ENCODE measurements at places on chromosomes 2 and 18.

- no peak for DNase-seq
Measured at GRCh38 chr2:127475788-127476187, 50.5 kb downstream of the IWS1 start.

DNA sequence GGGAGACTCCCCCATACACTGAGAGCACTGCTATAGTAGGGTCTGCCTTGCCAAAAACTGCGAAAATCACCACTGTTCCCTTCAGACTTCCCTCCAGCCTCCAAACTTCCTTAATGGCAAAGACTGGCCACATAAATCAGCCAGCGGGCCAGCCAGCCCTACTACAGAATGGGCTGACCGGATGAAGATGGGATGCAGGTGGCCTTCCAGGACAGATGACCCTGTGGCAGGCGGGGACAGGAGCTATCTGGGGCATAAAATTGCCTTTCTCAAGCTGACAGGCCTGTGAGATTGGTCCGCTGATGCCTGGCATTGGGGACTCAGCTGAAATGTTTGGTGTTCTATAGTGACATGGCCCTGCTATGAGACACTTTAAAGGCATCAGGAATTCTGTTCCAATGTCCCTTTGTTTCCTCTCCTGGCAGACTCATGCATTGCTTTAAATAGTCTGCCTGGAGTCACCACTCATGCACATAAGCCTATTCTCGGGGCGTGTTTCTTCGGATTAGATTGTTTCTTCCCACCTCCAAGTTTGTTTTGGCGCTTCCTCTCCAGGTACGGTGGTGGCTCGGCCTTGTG is 135.9 kb downstream of the ALPK2 start:
- DNase-seq: no peak

GRCh38 chr2:43045866-43046265 is 180.5 kb downstream of the ZFP36L2 start:
- no peak for DNase-seq

DNA sequence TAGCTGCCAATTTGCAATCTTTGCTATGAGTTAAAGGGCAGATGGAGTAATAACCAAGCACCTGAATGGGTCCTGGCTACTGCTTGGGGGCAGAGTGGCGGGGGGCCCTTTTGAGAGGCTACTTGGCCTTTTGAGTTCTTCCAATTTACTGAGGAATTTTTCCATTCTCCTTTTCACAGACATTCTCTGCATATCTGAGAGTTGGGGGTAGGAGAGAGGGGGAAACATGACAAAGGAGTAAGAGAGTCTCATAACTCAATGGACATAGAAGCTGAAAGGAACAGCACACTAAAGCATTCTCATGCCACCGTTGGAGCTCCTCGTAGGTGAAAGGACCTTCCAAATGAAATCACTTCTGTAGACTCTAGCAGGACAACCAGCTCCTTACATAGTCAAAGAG is 16.1 kb downstream of the LGALSL start:
- no peak for DNase-seq

GRCh38 chr18:27839141-27839540 is 337.8 kb downstream of the CDH2 start:
- no peak for DNase-seq

DNA sequence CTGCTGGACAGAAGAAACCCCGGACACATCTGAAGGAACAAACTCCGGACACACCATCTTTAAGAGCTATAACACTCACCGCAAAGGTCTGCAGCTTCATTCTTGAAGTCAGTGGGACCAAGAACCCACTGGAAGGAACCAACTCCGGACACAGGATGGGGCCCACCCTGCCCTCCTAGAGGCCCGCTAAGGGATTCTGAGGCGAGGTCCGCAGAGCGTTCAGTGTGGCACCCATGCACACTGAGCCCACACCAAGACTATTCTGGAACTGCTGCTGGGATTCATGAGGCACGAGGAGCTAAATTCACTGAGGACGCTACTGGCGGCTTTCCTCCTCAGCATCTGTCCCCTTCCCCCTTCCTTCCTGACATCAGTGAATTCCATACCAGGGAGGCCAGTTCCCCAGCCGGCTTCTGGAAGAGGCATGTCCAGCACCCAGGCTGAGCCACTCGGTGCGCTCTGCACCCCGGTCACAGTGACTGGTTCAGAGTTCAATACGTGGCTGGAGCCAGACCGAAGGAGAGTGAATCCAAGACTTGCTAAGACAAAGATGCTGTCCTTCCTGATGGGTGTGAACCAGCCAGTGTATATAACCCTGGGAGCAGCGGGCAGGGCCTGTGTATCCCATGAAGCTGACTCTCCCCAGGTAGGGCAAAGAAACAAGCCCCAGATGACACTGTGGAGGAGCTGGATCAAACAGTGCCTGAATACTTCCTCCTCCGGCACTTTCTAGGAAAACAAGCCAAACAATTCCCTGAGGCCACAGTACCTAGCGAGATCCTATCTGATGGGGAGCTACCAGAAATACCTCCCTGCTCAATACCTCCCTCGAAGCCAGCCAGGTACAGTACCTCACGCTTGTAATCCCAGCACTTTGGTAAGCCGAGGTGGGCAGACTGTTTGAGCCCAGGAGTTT is 11.1 kb downstream of the HDAC4 start:
- no peak for DNase-seq

DNA sequence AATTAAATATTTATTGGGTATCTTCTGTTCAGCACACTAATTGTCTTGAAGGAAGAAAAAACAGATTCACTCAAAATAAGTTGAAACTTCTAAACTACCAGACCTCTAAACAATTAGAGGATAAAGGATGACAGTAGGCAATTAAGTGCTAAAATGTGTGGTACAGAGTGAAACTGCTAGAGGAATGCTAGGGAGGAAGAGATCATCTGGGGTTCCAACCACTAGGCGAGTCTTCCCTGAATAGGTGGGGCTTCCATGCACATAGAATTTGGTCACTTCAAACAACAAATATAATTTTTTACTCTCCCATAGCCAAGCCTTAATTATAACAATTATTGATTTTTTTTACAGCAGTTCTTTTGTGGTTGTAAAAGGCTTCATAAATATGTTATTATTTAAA is 559.0 kb upstream of the ZEB2 start:
- no peak for DNase-seq

GRCh38 chr2:9311488-9311887 is 104.9 kb downstream of the ASAP2 start:
- DNase-seq: no peak

DNA sequence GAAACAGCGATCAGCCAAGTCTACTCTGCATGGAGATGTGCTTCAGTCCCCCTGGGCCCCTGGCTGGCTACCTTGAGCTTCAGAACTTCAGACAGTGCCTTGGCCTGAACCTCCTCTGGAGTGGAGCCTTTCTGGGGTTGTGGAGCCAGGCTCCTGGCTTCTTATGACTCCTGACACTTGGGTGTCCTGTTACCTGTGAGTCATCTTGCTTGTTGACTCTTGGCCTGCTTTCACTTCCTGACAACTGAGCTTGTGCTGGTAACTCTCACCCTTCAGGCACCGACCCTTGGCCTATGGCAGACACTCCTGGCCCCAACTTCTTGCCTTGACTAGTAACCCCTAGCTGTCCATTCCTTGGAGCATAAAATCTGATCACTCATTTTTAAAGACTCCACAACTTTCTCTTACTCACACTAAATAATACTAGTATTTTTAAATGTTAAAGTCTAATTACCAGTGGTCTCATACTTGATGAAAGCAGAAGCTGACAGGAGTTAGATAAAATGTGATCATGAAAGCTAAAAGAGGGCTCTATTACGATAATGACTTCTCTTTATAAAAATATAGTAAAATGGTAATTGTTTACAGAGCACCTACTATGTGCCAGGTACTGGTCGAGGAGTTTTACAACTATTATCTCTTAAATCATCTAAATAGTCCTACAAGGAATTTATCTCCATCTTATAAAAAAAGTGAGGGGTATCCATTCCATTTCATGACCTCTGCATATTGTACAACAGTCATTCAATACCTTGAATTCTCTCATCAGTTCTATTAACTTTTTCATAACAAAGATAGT is 46.3 kb upstream of the VIT start:
- peak; percentile 52 for DNase-seq

DNA sequence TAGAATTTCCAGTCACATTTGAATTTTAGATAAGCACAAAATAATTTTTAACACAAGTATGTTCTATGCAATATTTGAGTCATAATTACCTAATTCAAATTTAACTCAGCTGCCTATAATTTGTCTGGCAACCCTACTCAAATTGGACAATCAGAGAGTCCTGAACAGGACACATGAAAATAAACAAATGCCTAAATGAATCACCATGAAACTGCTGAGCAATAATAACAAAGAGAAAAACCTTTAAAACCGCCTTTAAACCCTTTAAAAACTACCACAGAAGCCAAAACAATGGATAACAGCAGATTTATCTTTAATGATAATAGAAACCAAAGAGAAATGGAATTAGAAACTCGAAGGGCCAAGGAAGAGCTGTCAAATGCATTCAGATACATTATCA is 39.5 kb downstream of the ARL4C start:
- no peak for DNase-seq

DNA sequence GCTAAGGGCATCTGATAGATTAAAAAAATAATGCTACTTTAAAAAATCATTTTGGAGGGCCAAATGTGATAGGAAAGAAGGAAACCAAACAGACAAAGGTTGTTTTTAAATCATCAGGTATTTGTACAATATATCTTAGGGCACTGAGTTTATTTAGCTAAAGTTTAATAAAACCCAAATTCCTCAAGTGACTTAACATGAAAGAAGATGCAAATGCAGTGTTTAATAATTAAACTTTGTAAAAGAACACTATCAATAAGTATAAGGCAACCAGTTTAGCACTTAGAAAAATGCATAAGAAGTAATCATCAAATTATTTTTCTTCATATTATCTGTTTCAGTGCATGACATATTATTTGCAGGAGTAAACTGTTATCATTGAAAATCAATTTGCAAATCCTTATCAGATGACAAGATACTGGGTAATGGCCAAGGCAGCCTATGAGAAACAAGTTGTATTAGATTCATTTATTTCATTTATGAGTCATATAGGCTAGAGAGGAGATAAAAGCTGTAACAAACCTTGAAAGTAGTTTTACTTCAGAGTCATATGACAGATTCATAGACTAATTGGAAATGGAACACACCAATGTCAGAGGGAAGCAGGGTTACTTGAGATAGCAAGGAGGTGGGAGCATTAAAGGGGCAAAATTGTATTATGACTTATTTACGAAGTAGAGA is 165.5 kb downstream of the GCA start:
- DNase-seq: no peak

DNA sequence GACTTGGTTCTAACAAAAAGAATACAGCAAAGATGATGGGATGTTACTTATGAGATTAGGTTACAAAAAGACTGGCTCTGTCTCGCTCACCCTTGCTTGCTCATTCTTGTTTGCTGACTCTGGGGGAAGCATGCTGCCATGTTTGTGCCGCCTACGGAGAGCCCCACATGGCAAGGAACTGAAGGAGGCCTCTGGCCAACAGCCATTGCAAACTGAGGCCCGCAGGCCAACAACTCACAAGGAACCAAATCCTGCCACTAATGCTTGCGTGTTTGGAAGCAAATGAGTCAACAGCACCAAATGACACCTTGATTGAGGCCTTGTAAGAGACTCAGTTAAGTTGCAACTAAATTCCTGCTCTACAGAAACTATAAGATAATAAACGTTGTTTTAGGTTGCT is 297.6 kb upstream of the STON1 start:
- DNase-seq: no peak

- DNase-seq: no peak
Measured at GRCh38 chr2:212107014-212107413, 431.6 kb downstream of the ERBB4 start.

- DNase-seq: no peak
Measured at GRCh38 chr18:9846162-9846925, 39.4 kb upstream of the TXNDC2 start.

DNA sequence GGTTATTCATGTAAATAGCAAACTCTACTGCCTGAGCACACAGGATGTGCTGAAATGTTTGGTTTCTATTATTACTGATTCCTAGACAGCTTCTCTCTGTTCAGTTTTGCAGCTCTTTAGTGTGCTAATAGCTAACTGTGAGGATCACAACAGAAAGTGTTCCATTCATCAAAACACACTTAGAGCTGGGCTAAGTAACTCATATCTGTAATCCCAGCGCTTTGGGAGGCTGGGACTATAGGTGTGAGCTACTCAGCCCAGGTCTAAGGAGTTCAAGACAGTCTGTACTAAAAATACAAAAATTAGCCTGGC is 63.2 kb downstream of the MOGAT1 start:
- no peak for DNase-seq

GRCh38 chr2:221529177-221529942 is 42.7 kb downstream of the EPHA4 start:
- DNase-seq: no peak

GRCh38 chr18:61854578-61855448 is 38.0 kb downstream of the RNF152 start:
- no peak for DNase-seq

GRCh38 chr18:77635451-77635850 is 385.8 kb downstream of the GALR1 start:
- DNase-seq: no peak

GRCh38 chr18:46660957-46661749 is 4.1 kb upstream of the LOXHD1 start:
- DNase-seq: no peak

DNA sequence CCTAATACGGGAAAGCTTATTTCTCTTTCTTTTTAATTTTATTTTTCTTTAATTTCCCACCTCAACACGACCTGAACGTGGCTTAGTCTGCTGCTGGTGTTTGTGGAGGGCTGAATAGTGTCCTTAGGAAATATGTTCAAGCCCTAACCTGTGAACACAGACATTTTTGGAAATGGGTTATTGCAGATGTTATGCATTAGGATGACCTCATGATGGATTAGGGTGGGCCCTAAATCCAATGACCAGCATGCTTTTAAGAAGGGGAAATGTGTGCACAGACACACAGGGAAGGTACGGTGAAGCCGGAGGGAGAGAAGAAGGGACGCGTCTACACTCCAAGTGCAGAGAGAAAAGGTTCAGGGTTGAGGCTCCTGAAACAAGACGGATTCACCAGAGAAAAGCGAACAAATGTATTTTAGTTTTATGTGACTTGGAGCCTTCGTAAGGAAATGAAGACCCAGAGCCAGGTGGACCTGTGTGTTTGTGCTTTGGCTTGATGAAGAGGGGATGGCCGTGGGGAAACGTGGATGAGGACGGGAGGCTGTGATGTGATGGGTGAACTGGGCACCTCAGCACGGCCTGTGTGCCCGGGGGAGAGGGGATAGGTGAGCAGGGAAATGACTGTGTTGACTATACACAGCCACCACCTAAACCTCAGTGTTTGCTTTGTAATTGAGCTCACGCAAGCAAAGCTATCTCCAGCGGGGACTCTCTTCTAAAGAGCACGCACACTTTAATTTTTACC is 37.5 kb downstream of the RTP5 start:
- DNase-seq: no peak
